ENCODE measurements at places on chromosomes 1 and 21. TPM values are rescaled to one million over a fixed set of nuclear protein-coding genes. Genes with fewer than 3 reads are reported as not detected.

The SLAMF8 gene
- total RNA-seq, result 0.05 TPM

DNA sequence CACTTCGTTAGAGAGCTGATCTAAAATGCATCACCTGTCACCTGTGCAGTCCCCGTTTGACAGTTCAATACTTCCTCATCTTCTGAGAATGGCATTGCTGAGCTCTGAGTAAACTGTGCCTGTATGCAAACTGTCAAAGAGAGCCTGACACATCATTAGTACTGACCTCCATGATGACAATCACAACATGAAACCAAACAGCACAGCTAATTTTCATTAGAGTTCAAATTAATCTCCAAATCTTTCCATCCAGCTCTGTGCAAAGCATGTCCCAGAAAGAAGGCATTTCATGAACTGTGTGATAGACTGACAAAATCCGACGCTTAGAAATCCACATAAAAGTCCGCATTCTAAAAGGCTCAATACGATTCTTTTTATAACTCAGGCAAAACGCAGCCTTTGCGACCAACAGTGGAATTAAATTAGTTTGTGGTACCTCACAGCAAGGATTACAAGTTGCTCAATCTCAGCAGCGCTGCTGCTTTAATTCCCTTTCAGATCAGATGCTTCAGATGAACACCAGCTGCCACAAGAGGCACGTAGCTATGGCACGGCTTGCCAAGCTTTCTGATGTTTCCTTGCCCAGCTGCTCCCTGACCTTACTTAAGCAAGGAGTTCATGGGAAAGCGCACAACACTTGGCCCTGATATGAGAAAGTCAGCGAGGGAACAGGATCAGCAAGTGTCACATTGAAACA, 765.5 kb upstream of the PRMT6 start:
- no peak overlapping the region for H3K4me3 ChIP-seq
- H3K27me3 ChIP-seq, result no peaks in the 10 kb centered on the region
- H3K27ac ChIP-seq, result no peak overlapping the region
- H3K36me3 ChIP-seq, result no peaks in the 10 kb centered on the region

- H3K4me1 ChIP-seq, result peaks cover 17% of the 10 kb centered on the region
- H3K27ac ChIP-seq, result no peak overlapping the region
- no peak overlapping the region for H3K4me3 ChIP-seq
- H3K36me3 ChIP-seq, result no peaks in the 10 kb centered on the region
Measured at GRCh38 chr1:15452866-15453571, 3.5 kb upstream of the CELA2A start.

DNA sequence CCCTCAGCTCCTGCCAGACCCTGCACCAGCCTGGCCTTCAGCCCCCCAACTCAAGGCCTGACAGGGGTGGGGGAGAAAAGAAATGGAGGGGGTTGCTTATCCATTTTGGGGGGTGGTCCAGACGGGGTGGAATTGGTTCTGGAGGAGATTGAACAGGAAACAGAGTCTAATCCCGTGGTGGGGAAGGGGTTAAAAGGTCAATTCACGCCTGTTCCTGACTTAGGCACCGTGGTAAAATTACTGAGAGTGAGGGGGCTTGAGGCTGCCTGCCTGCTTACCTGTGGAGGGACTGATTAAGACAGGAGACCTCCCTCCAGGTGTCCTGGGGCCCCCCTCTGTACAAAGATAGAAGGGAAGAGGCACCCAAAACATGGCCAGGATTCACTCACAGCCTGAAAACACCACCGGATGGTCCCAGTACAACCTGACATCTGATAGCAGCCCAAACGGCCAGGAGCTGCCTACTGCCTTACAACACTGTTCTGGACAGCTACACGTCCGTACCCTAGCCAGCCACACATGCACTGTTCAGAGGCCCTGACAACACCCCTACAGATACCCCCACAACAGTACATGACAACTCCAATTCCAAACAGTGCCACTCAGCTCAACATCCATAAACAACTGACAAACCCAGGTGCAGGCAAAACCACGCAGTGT, 31.8 kb downstream of the AHDC1 start:
- peaks cover 74% of the 10 kb centered on the region for H3K4me1 ChIP-seq
- peaks cover 14% of the 10 kb centered on the region for H3K36me3 ChIP-seq
- peak; percentile 75 for DNase-seq
- H3K27me3 ChIP-seq, result no peaks in the 10 kb centered on the region

The DEPDC1 gene
- total RNA-seq, result 44.8 TPM

The GUCA2A gene
- not detected for total RNA-seq

- no peak overlapping the region for H3K27ac ChIP-seq
- DNase-seq, result no peak
- peaks cover 32% of the 10 kb centered on the region for H3K4me1 ChIP-seq
- H3K27me3 ChIP-seq, result no peaks in the 10 kb centered on the region
- no peak overlapping the region for H3K4me3 ChIP-seq
Measured at GRCh38 chr1:43832255-43832654, 101.3 kb upstream of the ARTN start.

DNA sequence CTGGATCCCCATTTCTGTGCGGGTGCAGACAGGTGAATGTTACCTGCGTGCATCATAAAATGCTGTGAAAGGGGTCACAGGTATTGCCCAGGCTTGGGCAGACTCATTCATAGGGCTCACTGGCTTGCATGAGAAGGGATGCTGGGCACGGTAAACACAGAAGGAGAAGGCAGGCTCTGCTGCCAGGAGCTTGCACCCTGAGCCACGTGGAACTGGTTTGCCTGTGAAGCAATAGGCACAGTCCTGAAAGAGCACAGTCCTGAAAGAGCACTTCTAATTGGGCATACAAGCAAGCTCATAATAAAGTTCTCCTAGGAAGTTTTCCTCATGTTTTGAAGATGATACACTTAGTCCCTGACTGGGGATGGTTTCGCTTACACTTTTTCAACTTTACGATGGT, 40.9 kb downstream of the GALNT2 start:
- H3K4me1 ChIP-seq, result peaks cover 25% of the 10 kb centered on the region
- DNase-seq, result no peak
- H3K4me3 ChIP-seq, result no peak overlapping the region
- no peaks in the 10 kb centered on the region for H3K27me3 ChIP-seq
- H3K36me3 ChIP-seq, result no peaks in the 10 kb centered on the region

DNA sequence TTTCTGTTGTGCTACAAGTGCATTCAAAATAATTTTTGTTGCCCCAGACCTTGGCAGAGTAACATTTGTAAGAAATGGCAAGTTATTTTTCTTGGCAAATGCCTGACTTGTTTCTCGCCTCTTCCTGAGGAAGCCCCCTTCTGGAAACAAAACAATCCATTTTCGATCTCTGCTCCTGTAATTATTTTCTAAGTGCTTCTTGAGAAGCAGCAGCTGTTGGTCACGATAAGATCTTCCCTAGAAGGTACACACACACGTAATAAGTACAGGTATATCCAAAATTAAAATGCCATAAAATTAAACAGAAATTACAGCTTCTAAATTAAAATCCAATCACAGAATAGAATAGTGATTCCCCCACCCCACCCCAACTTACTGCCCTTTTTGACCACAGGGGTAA, 47.3 kb downstream of the LPGAT1 start:
- H3K4me3 ChIP-seq, result no peak overlapping the region
- no peak for DNase-seq
- H3K27ac ChIP-seq, result no peak overlapping the region
- H3K27me3 ChIP-seq, result no peaks in the 10 kb centered on the region

DNA sequence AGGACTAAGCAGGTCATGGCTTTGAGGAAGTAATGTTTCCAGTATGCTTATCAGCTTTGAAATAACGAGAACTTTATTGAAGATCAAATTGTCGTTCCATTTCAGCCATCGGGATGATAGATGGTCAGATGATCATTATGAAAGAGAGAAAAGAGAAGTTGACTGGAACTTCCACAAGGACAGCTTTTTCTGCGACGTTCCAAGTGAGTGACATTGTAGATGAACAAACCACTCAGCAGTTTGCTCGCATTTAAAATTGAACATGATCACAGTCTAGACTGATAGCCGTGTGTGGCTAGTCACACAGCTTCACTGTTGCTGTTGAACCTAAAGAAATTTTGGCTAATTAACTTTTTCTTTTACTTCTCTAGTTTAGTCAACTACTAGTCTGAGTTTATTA, 151.1 kb downstream of the TLR5 start:
- no peak overlapping the region for H3K27ac ChIP-seq
- no peak for DNase-seq
- no peak overlapping the region for H3K4me3 ChIP-seq

DNA sequence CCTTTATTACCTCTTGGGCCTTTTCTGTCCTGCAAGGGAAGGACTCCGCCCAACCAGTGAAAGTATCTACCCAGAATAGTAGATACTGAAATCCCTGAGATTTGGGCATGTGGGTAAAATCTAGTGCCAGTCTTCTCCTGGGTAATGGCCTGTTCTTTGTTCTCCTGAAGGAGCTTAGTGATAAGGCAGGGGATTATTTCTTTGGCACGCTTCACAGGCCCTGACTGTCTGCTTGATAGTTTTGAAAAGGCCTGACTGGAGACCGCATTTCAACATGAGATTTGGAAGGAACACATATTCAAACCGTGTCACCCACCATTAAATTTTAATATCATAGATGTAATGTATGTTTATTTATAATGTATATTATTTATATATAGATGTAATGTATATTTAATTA, 48.9 kb downstream of the RASAL2 start:
- H3K4me1 ChIP-seq, result no peaks in the 10 kb centered on the region
- H3K36me3 ChIP-seq, result no peaks in the 10 kb centered on the region
- no peak overlapping the region for H3K27ac ChIP-seq
- H3K27me3 ChIP-seq, result no peaks in the 10 kb centered on the region
- H3K4me3 ChIP-seq, result no peak overlapping the region

DNA sequence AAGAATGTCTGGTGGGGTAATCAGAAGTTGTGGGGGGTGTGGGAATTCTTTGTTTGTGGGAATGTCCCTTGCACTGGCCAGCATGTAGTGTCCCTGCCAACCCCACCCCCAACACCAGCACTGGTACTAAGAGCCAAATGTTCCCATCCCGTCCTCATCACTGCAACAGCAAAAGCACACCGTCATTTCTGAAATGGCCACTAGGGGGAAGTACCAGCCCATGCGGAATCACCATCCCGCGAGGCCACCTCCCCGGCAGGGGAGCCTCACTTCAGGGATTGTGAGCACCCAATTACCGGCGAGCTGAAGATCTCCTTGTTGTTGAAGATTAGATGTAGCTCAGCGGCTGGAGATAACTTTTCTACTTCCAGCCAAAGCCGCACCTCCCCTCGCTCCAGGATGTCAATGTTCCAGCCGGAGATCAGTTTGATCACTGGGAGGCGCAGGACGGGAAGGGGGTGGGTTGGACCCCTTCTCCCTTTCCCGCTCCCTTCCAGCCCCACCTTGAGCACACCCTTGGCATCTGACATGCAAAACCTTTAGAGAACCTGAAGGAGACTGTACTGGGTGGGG, 41.0 kb downstream of the MYOM3 start:
- peak; percentile 89 for DNase-seq
- H3K4me3 ChIP-seq, result no peak overlapping the region
- peaks cover 17% of the 10 kb centered on the region for H3K27me3 ChIP-seq
- no peaks in the 10 kb centered on the region for H3K36me3 ChIP-seq
- H3K27ac ChIP-seq, result no peak overlapping the region

The FBXO44 gene
- total RNA-seq, result not detected

GRCh38 chr1:172473842-172474241, 30.0 kb upstream of the PIGC start:
- H3K4me1 ChIP-seq, result 0 out of 2 replicates have a peak, but pooled peaks cover under 1% of the 10 kb centered on the region
- no peak overlapping the region for H3K4me3 ChIP-seq
- H3K36me3 ChIP-seq, result no peaks in the 10 kb centered on the region
- no peak overlapping the region for H3K27ac ChIP-seq

DNA sequence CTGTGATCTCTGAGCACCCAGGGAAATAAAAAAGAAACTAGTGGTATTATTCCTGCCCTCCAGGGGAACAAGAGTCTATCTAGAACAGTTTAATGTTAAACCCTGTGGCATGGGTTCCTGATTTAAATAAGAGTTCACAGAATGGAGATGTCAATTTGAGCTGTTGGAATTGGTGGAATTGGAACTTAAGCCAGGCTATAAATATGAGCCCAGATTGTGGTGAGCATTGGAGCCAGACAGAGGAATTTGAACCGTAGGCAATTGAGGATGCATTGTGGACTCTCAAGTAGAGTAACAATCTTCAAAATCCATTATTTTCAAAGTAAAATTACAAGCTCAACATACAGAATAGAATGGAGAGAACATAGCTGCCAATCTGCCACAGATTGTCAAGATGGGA, 98.2 kb downstream of the NEK7 start:
- no peaks in the 10 kb centered on the region for H3K4me1 ChIP-seq
- no peak for DNase-seq
- no peaks in the 10 kb centered on the region for H3K36me3 ChIP-seq
- no peak overlapping the region for H3K27ac ChIP-seq
- no peaks in the 10 kb centered on the region for H3K27me3 ChIP-seq

The ARHGEF10L gene
- total RNA-seq, result 10.5 TPM

DNA sequence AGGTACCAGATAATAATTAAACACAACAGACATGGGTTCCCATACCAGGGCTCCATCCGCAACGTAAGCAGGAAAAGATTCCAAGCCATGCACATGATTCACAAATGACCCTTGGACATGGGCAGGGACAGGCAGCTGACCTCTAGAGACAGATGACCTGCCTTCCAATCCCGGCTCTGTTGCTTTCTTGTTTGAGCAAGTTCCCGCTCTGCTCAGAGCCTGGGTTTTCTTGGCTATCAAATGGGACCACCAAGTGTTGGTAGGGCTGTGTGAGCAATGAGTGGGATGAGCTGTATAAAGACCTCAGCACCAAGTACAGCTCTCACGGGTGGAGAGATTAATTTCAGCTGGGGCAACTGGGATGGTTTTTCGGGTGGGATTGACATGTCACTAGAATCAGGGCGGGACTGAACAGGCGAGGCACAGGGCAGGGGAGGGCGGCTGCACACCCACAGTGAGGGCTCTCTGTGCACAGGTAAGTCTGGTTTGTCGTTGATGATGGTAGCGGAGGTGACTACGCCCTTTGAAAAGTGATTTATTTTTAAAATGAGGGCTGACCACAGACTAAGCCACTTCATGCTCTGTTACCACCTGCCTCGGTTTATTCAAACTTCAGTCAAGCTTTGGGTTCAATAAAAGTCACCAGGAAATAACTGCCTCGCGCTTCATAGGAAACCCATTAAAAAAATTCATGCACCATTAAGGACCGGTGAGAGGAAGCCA, 57.5 kb upstream of the IFFO2 start:
- peaks cover 36% of the 10 kb centered on the region for H3K4me1 ChIP-seq
- no peak for DNase-seq
- no peaks in the 10 kb centered on the region for H3K27me3 ChIP-seq
